ENCODE measurements at places on chromosomes 1 and 21.
A peak's percentile ranks its signal among the peaks of the same experiment; 100 is the strongest.

GRCh38 chr1:119227456-119227855 lies 87.0 kb upstream of the WARS2 start:
- no peak overlapping the region for H3K4me3 ChIP-seq
- peaks cover 6% of the 10 kb centered on the region for H3K4me1 ChIP-seq
- no peak for DNase-seq

- no peaks in the 10 kb centered on the region for H3K36me3 ChIP-seq
- H3K27me3 ChIP-seq, result no peaks in the 10 kb centered on the region
- no peak overlapping the region for H3K4me3 ChIP-seq
- no peaks in the 10 kb centered on the region for H3K4me1 ChIP-seq
- H3K27ac ChIP-seq, result no peak overlapping the region
- DNase-seq, result peak; percentile 38
These were observed 33.7 kb upstream of the PARP1 start for GRCh38 chr1:226441629-226442028.

GRCh38 chr1:64834734-64835133 lies 89.9 kb downstream of the RAVER2 start:
- no peaks in the 10 kb centered on the region for H3K27me3 ChIP-seq
- H3K4me1 ChIP-seq, result no peaks in the 10 kb centered on the region
- DNase-seq, result no peak
- H3K27ac ChIP-seq, result no peak overlapping the region
- peaks cover 3% of the 10 kb centered on the region for H3K36me3 ChIP-seq

- H3K4me3 ChIP-seq, result peak overlapping the region; percentile 98
- H3K27ac ChIP-seq, result no peak overlapping the region
- no peaks in the 10 kb centered on the region for H3K27me3 ChIP-seq
- no peaks in the 10 kb centered on the region for H3K36me3 ChIP-seq
These were observed 1.4 kb downstream of the RNF11 start for GRCh38 chr1:51237351-51238033.

- H3K4me3 ChIP-seq, result no peak overlapping the region
- H3K36me3 ChIP-seq, result no peaks in the 10 kb centered on the region
- H3K27me3 ChIP-seq, result no peaks in the 10 kb centered on the region
- no peak overlapping the region for H3K27ac ChIP-seq
- H3K4me1 ChIP-seq, result no peaks in the 10 kb centered on the region
These were observed 14.6 kb downstream of the AJAP1 start for GRCh38 chr1:4668743-4669700.

DNA sequence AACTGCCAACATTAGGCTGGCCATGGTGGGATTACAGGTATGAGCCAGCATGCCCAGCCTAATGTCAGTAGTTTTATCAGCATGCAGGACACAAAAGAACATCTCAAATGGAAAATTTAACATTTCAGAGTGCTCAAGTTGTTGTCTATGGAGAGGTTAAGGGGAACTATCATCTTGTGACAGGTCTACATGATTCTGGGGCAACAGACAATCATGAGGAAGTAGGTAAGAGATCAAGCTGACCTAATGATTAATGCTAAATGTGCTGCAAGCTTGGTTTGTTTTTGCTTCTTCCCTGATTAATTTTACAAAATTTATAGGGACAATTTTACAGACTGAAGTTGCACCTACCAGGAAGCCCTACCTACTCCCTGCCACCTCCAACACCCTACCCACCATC lies 36.6 kb downstream of the FMO4 start:
- H3K4me1 ChIP-seq, result peaks cover 5% of the 10 kb centered on the region
- H3K27ac ChIP-seq, result no peak overlapping the region
- H3K36me3 ChIP-seq, result no peaks in the 10 kb centered on the region
- H3K27me3 ChIP-seq, result no peaks in the 10 kb centered on the region
- DNase-seq, result no peak
- no peak overlapping the region for H3K4me3 ChIP-seq

GRCh38 chr1:93676427-93676826 lies 5.2 kb downstream of the BCAR3 start:
- no peak for DNase-seq
- peaks cover 4% of the 10 kb centered on the region for H3K36me3 ChIP-seq
- H3K4me3 ChIP-seq, result no peak overlapping the region
- H3K27ac ChIP-seq, result no peak overlapping the region

DNA sequence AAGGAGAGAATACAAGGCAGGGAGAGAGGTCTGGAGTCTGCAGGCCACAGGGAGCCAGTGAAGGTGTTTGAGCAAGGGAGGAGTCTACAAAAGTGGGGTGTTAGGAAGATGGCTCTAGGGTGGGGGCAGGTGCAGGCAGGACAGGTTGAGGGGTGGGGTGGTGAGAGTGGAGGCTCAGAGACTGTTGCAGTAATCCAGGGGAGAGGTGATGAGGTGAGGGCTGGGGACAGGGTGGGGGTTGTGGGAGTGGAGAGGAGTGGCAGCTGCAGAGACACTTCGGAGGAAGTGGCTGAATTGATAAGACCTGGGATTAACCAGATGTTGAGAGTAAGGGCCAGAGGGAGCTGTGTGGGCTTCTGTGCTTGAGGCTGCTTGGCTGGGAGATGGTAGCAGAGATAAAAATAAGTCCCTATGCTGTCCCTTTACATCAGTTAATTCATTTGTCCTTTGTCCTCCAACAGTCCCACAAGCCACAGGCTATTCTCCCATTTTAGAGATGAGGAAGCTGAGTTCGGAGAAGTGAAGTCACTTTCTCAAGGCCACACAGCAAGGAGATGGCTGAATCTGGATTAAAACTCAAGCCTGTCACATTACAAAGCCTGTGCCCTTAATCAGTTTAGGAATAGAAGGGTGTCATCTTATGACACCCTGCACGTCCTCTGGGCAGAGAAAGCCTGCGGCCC lies 54.8 kb upstream of the SYNC start:
- no peaks in the 10 kb centered on the region for H3K27me3 ChIP-seq
- no peak overlapping the region for H3K4me3 ChIP-seq
- H3K36me3 ChIP-seq, result no peaks in the 10 kb centered on the region

DNA sequence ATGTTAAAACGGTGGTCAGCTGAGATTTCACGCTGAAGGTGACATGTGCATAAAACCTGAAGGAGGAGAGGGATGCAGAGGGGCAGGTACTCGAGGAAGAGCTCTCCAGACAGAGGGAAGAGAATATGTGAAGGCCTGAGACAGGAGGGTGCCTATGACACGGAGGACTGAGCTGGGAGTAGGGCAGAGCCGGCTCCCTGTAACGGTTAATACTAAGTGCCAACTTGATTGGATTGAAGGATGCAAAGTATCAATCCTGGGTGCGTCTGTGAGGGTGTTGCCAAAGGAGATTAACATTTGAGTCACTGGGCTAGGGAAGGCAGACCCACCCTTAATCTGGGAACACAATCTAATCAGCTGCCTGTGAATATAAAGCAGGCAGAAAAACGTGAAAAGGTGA lies 136.2 kb upstream of the SYT6 start:
- peaks cover 3% of the 10 kb centered on the region for H3K4me1 ChIP-seq
- no peak overlapping the region for H3K4me3 ChIP-seq
- no peak overlapping the region for H3K27ac ChIP-seq
- DNase-seq, result peak; percentile 57
- no peaks in the 10 kb centered on the region for H3K27me3 ChIP-seq
- H3K36me3 ChIP-seq, result no peaks in the 10 kb centered on the region

- DNase-seq, result peak; percentile 38
- no peak overlapping the region for H3K4me3 ChIP-seq
- no peaks in the 10 kb centered on the region for H3K27me3 ChIP-seq
- H3K27ac ChIP-seq, result no peak overlapping the region
These were observed 150.6 kb upstream of the KCTD3 start for GRCh38 chr1:215416497-215416896.

DNA sequence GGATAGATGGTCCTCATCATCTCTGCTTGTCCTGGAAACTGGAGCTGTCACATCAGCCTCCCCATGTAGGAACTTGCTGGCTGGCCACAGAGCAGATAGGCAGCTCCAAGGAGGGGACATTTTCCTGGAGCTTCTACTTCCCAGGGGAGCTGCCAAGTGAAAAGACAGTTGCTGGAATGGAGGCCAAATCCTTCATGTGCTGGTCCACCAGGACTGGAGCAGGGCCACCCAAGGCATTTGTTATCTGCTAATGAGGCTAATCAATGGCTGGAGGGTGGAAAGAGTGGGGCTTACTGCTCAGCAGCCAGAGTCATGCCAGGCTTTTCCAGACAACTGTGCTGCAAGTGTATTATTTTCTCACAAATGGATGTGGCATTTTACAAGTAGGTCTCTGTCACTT lies 22.5 kb downstream of the KAZN start:
- DNase-seq, result no peak
- no peaks in the 10 kb centered on the region for H3K36me3 ChIP-seq
